ENCODE measurements at places on chromosomes 16 and 17.

- H3K4me3 ChIP-seq, result peak overlapping the region; percentile 34
- H3K36me3 ChIP-seq, result no peaks in the 10 kb centered on the region
- peaks cover 3% of the 10 kb centered on the region for H3K4me1 ChIP-seq
- DNase-seq, result no peak
- H3K27ac ChIP-seq, result no peak overlapping the region
- H3K27me3 ChIP-seq, result no peaks in the 10 kb centered on the region
Observed at GRCh38 chr17:10815319-10815718, 11.4 kb upstream of the TMEM238L start.

- no peak overlapping the region for H3K4me3 ChIP-seq
- H3K4me1 ChIP-seq, result no peaks in the 10 kb centered on the region
- H3K27me3 ChIP-seq, result no peaks in the 10 kb centered on the region
Observed at GRCh38 chr17:41871789-41872188, 6.6 kb upstream of the KLHL11 start.

GRCh38 chr16:83813823-83814658 is 6.3 kb downstream of the HSBP1 start:
- DNase-seq, result no peak
- H3K27ac ChIP-seq, result peak overlapping the region; percentile 39
- no peak overlapping the region for H3K4me3 ChIP-seq
- no peaks in the 10 kb centered on the region for H3K36me3 ChIP-seq

DNA sequence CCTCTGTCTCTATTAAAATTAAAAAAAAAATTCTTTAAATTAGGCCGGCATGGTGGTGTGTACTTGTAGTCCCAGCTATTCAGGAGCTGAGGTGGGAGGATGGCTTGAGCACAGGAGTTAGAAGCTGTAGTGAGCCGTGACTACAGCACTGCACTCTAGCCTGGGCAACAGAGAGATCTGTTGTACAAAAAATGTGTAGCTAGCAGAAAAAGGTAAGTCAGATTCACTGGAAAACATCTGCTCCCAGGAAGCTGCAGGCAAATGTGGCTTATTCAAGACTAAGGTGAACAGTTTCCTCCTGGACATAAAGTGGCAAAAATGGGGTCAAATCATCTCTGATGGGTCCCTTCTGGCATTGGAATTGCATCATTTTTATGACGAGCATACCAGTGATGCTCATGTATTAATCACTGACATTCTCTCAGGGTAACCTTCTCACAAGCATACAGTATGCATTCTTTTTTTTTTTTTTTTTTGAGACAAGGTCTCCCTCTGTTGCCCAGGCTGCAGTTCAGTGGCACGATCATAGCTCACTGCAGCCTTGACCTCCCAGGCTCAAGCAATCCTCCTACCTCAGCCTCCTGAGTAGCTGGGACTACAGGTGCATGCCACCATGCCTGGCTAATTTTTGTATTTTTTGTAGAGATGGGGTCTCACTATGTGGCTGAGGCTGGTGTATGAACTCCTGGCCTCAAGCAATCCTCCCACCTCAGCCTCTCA is 48.7 kb downstream of the CPPED1 start:
- no peak overlapping the region for H3K27ac ChIP-seq
- H3K36me3 ChIP-seq, result no peaks in the 10 kb centered on the region
- no peaks in the 10 kb centered on the region for H3K27me3 ChIP-seq

- H3K27me3 ChIP-seq, result no peaks in the 10 kb centered on the region
- H3K36me3 ChIP-seq, result no peaks in the 10 kb centered on the region
- H3K4me1 ChIP-seq, result no peaks in the 10 kb centered on the region
- no peak for DNase-seq
- no peak overlapping the region for H3K27ac ChIP-seq
- H3K4me3 ChIP-seq, result no peak overlapping the region
Observed at GRCh38 chr16:49617710-49618330, 238.1 kb downstream of the ZNF423 start.

GRCh38 chr17:41480136-41480535 is 815 bp downstream of the KRT35 start:
- H3K27ac ChIP-seq, result no peak overlapping the region
- H3K4me1 ChIP-seq, result peaks cover 5% of the 10 kb centered on the region
- no peaks in the 10 kb centered on the region for H3K36me3 ChIP-seq
- DNase-seq, result no peak

- no peaks in the 10 kb centered on the region for H3K27me3 ChIP-seq
- H3K4me1 ChIP-seq, result no peaks in the 10 kb centered on the region
Observed at GRCh38 chr17:35889241-35889640, 9.1 kb upstream of the CCL5 start.

DNA sequence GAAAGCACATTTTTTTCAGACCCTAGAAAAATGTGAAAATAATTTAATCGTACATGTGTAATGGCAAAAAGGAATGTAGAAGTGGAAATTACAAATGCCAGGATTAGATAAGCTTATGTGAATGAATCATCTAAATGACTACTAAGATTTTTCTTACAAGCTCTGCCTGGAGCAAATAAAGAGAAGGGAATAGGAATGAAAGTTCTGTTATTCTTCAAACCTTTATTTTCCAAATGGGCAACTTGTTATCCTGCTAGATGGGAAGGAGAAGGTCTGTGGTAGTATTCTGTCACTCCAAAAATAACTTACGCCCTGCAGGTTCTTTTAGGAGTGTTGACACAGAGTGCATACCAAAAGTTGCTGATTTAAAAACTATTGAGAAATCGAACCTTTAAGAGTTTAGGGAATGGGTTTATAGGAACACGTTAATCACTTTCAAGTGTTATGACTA is 9.7 kb downstream of the CTCF start:
- H3K4me1 ChIP-seq, result peaks cover 20% of the 10 kb centered on the region
- DNase-seq, result no peak
- H3K27me3 ChIP-seq, result no peaks in the 10 kb centered on the region
- H3K36me3 ChIP-seq, result no peaks in the 10 kb centered on the region
- no peak overlapping the region for H3K27ac ChIP-seq
- no peak overlapping the region for H3K4me3 ChIP-seq

- no peaks in the 10 kb centered on the region for H3K27me3 ChIP-seq
- no peak overlapping the region for H3K27ac ChIP-seq
- no peaks in the 10 kb centered on the region for H3K36me3 ChIP-seq
- H3K4me3 ChIP-seq, result no peak overlapping the region
- H3K4me1 ChIP-seq, result no peaks in the 10 kb centered on the region
Observed at GRCh38 chr17:22286337-22287041, 594.2 kb downstream of the KCNJ18 start.

- no peaks in the 10 kb centered on the region for H3K4me1 ChIP-seq
- H3K27me3 ChIP-seq, result peaks cover 21% of the 10 kb centered on the region
- no peak overlapping the region for H3K4me3 ChIP-seq
- no peak for DNase-seq
Observed at GRCh38 chr16:58493756-58494431, 6.0 kb upstream of the NDRG4 start.

- no peak overlapping the region for H3K4me3 ChIP-seq
- peaks cover 55% of the 10 kb centered on the region for H3K27me3 ChIP-seq
- DNase-seq, result no peak
- no peak overlapping the region for H3K27ac ChIP-seq
- peaks cover 4% of the 10 kb centered on the region for H3K4me1 ChIP-seq
Observed at GRCh38 chr16:84292011-84292410, 2.7 kb upstream of the WFDC1 start.

DNA sequence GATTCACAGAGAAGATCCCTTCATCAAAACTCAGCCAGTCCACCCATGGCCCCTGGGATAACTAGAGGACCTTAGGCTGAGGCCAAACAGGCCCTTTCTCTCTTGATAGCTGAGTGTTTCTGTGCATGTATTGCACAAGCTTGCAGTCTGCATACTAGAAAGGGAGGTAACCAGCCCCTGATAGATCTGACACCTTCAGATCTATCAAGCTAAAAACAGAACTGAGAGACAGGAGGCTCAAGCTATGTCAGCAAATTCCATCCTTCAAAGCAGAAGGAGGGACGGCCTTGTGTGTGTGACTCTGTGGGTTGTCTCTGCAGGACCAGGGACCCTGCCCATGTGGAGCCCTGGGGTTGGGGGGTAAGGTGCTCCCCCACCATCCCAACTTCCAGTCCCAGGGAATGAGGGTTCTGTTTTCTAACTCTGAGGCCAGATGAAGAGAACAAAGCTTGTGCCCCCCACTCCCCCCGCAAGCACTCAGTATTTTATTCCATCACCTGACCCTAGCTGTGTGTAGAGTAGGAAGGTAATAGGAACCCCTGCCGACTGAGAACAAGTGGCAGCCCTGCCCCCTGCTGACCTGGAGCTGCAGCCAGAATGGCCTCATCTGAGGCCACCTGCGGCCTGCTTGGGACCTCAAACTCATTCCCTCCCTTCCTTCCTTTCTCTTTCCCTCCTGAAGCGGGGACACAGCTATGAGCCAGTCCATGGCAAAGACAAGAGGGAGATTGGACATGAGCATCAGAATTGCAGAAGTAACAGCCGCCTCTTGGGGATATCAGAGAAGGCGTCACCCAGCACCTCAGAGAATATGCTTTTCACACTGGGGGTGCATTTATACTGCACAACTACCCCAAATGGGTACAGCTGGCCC is 63.8 kb downstream of the SMPD3 start:
- H3K36me3 ChIP-seq, result no peaks in the 10 kb centered on the region
- H3K4me1 ChIP-seq, result peaks cover 48% of the 10 kb centered on the region
- H3K4me3 ChIP-seq, result peak overlapping the region; percentile 7
- DNase-seq, result no peak

GRCh38 chr17:43967251-43967875 is 13.6 kb upstream of the PYY start:
- H3K27ac ChIP-seq, result no peak overlapping the region
- H3K36me3 ChIP-seq, result no peaks in the 10 kb centered on the region
- no peak overlapping the region for H3K4me3 ChIP-seq
- H3K4me1 ChIP-seq, result no peaks in the 10 kb centered on the region

DNA sequence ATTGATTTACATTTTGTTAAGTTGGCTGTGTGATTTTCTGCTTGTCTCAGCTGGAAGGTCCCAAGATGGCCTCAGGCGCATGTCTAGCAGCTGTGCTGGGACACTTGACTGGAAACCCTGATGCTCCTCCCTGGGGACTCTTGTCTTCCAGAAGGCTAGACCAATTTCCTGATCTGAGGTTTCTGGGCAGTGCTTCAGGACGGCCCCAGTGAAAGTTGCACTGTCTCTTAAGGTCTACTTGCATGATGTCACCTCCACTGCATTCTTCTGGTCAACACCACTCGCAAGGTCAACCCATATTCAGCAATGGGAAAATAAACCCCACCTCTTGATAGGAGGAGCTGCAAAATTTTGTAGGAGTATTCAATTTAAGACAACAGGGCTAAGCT is 116.0 kb downstream of the SALL1 start:
- H3K4me3 ChIP-seq, result no peak overlapping the region
- no peak for DNase-seq
- H3K36me3 ChIP-seq, result peaks cover 6% of the 10 kb centered on the region
- no peak overlapping the region for H3K27ac ChIP-seq
- peaks cover 16% of the 10 kb centered on the region for H3K27me3 ChIP-seq

DNA sequence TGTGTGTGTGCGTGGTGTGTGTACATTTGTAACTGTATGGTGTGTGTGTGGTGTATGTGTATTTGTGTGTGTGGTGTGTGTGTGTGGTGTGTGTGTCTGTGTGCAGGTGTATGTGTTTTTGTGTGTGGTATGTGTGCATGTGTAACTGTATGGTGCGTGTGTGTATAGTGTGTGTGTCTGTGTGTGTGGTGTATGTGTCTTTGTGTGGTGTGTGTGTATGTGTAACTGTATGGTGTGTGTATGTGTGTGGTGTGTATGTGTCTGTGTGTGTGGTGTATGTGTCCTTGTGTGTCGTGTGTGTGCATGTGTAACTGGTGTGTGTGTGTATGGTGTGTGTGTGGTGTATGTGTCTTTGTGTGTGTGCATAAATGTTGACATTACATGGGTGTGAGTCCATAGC is 163.7 kb upstream of the PLCG2 start:
- no peaks in the 10 kb centered on the region for H3K36me3 ChIP-seq
- no peak for DNase-seq
- H3K4me3 ChIP-seq, result no peak overlapping the region
- peaks cover 11% of the 10 kb centered on the region for H3K4me1 ChIP-seq
- no peak overlapping the region for H3K27ac ChIP-seq

DNA sequence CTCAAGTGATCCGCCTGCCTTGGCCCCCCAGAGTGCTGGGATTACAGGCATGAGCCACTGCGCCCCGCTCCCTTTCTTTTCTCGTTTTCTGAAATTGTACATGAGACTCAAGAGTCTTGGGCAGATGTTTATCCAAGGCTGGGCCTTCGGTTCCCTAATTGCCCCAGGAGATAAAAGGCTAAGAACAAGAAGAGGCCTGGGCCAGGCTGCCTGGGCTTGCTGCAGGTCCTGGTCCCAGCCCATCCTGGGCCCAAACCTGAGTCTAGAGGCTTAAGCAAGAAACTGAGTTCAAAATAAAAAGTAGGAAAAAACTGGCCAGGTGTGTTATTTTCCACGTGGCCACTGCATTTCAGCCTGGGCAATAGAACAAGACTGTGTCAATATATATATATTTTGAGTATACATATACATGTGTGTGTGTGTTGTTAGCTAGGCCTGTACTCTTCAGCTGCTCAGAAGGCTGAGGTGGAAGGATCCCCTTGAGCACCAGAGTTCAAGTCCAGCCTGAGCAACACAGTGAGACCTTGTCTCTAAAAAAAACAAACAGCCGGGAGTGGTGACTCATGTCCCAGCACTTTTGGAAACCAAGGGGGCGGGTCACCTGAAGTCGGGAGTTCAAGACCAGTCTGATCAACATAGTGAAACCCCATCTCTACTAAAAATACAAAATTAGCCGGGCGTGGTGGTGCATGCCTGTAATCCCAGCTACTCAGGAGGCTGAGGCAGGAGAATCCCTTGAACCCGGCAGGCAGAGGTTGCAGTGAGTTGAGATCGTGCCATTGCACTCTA is 6.8 kb upstream of the CLUH start:
- H3K27me3 ChIP-seq, result no peaks in the 10 kb centered on the region
- H3K4me1 ChIP-seq, result peaks cover 3% of the 10 kb centered on the region
- H3K36me3 ChIP-seq, result no peaks in the 10 kb centered on the region
- peak overlapping the region; percentile 16 for H3K27ac ChIP-seq

GRCh38 chr17:3447625-3448024 is 14.0 kb upstream of the OR1E2 start:
- H3K27me3 ChIP-seq, result peaks cover 7% of the 10 kb centered on the region
- H3K27ac ChIP-seq, result no peak overlapping the region
- no peaks in the 10 kb centered on the region for H3K4me1 ChIP-seq
- no peak for DNase-seq
- H3K4me3 ChIP-seq, result no peak overlapping the region
- no peaks in the 10 kb centered on the region for H3K36me3 ChIP-seq

DNA sequence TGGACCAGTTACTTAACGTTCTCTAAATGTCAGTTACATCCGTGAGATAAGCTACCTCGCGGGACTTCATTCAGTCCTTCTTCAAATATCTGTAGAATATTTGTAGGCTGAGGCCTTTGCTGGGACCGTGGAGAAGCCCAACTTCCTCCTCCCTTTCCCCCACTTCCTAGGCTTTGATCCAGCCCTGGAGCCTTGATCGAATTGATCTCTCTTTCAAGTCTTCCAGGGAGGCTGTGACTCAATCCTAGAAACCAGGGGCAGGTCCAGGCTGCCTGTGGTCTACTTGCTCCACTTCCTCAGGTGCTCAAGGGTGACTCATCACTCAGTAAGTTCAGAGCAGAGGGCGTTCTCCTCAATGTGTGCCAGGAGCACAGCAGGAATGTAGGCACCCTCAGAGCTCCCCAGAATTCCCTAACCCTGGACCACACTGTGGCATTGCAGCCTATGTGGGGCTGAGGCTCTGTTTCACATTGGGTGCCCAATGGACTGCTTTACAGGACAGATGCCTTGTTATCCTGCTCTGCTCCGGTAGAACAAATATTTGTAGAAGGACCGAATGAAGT is 11.2 kb upstream of the CEP20 start:
- no peak for DNase-seq
- H3K4me1 ChIP-seq, result peaks cover 12% of the 10 kb centered on the region
- no peak overlapping the region for H3K27ac ChIP-seq
- H3K4me3 ChIP-seq, result no peak overlapping the region
- no peaks in the 10 kb centered on the region for H3K36me3 ChIP-seq

All from naive B cell (primary cell).